ENCODE measurements at places on chromosomes 4 and X. TPM values are rescaled to one million over a fixed set of nuclear protein-coding genes. Genes with fewer than 3 reads are reported as not detected.

Gene LRP2BP
- total RNA-seq, result 1.7 TPM

Gene MAGED4B
- total RNA-seq, result 6.7 TPM

Gene PLP1
- total RNA-seq, result 171 TPM

Gene RAB41
- not detected for total RNA-seq

Gene HMX1
- not detected for total RNA-seq

Gene TLR2
- total RNA-seq, result 1.5 TPM

Gene SRPX2
- 5.1 TPM for total RNA-seq

Gene CLGN
- total RNA-seq, result not detected

Gene RBM3
- total RNA-seq, result 132 TPM

Gene CSAG3
- total RNA-seq, result not detected

Gene CCDC110
- total RNA-seq, result 2.8 TPM

Gene ARMCX2
- 33.4 TPM for total RNA-seq

Gene VCX
- total RNA-seq, result not detected

Gene TRPC3
- not detected for total RNA-seq

Gene DAPP1
- total RNA-seq, result not detected

Gene SLITRK4
- not detected for total RNA-seq

Gene HTRA3
- total RNA-seq, result 0.67 TPM

Gene PPP4R3C
- total RNA-seq, result not detected

Gene SOX3
- not detected for total RNA-seq

Gene ERVMER34-1
- total RNA-seq, result under 0.01 TPM

Gene ATP2B3
- not detected for total RNA-seq

Gene SASH3
- total RNA-seq, result not detected

Gene NAA11
- not detected for total RNA-seq

Gene DDIT4L
- 9.0 TPM for total RNA-seq

Gene FDCSP
- 183 TPM for total RNA-seq

Gene CXCL10
- 1.5 TPM for total RNA-seq

Gene XAGE1A
- total RNA-seq, result not detected

Gene AWAT2
- not detected for total RNA-seq

Gene FAM47C
- total RNA-seq, result not detected

Gene PAGE2B
- total RNA-seq, result not detected

Gene UGT2A1
- total RNA-seq, result not detected

Gene DKK2
- total RNA-seq, result 1.8 TPM

Gene VCX2
- not detected for total RNA-seq
